ENCODE measurements at places on chromosomes 1 and 21.

GRCh38 chr1:93666613-93667384 lies 14.8 kb downstream of the BCAR3 start:
- H3K27me3 ChIP-seq = no peaks in the 10 kb centered on the region
- H3K4me3 ChIP-seq = no peak overlapping the region
- peaks cover 65% of the 10 kb centered on the region for H3K36me3 ChIP-seq
- H3K27ac ChIP-seq = peak overlapping the region; percentile 40

DNA sequence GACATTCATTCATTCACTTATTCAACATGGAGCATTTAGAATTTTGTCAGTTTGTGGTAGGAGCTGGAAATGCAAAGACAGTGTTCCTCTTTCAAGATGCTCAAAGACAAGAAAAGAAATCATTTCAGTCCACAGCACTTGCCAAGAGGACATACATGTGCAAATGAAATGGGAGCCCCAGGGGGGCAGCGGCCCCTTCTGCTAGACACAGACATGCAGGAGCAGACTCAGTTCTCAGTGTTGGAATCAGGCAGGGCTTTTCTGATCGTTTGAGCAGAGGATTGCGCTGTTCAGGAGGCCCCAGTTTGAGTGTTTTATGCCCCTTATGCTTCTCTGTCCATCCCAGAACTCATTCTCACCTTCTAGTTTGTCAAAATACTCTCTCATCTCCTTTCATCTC lies 35.6 kb upstream of the VASH2 start:
- H3K27me3 ChIP-seq = no peaks in the 10 kb centered on the region
- no peak overlapping the region for H3K27ac ChIP-seq
- H3K4me3 ChIP-seq = no peak overlapping the region

DNA sequence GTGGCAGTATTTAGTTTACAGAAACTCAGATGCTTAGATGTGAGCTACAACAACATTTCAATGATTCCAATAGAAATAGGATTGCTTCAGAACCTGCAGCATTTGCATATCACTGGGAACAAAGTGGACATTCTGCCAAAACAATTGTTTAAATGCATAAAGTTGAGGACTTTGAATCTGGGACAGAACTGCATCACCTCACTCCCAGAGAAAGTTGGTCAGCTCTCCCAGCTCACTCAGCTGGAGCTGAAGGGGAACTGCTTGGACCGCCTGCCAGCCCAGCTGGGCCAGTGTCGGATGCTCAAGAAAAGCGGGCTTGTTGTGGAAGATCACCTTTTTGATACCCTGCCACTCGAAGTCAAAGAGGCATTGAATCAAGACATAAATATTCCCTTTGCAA lies 59.7 kb upstream of the ZNF326 start:
- H3K4me1 ChIP-seq = no peaks in the 10 kb centered on the region
- no peak overlapping the region for H3K27ac ChIP-seq
- H3K27me3 ChIP-seq = no peaks in the 10 kb centered on the region
- DNase-seq = no peak
- no peak overlapping the region for H3K4me3 ChIP-seq
- peaks cover 32% of the 10 kb centered on the region for H3K36me3 ChIP-seq

DNA sequence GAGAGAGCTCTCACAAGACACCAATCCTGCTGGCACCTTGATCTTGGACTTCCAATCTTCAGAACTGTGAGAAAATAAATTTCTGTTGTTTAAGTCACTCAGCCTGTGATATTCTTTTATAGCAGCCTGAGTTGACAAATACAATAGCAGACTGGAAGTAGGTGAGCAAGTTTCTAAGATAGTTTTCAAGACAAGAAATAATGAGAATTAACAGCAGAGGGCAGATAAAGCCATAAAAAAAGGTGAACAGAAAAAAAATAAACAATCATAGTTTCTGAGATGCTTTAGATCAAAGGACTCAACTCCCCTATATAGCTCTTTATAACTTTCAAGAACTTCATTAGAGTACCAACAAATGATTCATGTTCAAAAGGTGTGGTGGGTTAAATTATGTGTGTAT lies 119.8 kb downstream of the PLPPR5 start:
- H3K27ac ChIP-seq = no peak overlapping the region
- H3K36me3 ChIP-seq = no peaks in the 10 kb centered on the region
- DNase-seq = no peak
- no peaks in the 10 kb centered on the region for H3K27me3 ChIP-seq
- no peak overlapping the region for H3K4me3 ChIP-seq
- H3K4me1 ChIP-seq = no peaks in the 10 kb centered on the region

GRCh38 chr1:11790880-11791715 lies 14.7 kb downstream of the MTHFR start:
- peak overlapping the region; percentile 53 for H3K4me3 ChIP-seq
- H3K27ac ChIP-seq = peak overlapping the region; percentile 96
- H3K27me3 ChIP-seq = no peaks in the 10 kb centered on the region
- peak; percentile 97 for DNase-seq

DNA sequence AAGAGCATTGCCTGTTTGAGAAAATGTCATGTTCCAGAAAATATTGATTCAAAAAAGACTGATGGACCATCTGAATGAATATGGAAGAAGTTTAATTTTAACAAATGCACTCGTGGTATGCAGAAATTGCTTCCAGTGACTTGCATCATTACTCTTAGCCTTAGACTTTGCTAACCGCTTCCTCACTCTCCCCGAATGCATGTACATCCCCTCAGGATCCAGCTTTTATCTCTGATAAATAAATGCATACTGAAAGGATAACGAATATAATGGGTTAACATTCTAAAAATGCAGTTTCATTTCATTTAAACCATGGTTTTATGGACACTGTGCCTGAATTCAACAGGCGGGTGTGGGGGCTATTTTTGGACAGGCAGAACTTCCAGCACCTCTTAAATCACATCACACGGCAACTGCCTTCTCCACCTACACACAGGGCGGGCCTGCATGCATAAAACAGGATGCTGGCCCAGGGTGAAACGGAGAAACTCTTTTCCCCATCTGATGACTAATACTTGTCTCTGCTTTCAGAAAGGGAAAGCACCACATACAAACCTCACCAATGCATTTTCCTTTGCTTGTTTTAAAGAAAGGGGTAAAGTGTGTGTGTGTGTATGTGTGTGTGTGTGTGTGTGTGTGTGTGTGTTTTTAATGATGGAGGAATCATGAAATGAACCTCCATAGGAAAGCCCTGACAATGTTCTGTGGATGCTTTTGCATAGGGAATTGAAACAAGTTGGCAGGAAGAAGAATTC lies 48.7 kb downstream of the SPAG17 start:
- peaks cover 6% of the 10 kb centered on the region for H3K4me1 ChIP-seq
- H3K27me3 ChIP-seq = no peaks in the 10 kb centered on the region
- peaks cover 7% of the 10 kb centered on the region for H3K36me3 ChIP-seq
- peak overlapping the region; percentile 44 for H3K27ac ChIP-seq

GRCh38 chr1:25700144-25700523 lies 83.5 kb downstream of the MAN1C1 start:
- H3K27me3 ChIP-seq = peaks cover 17% of the 10 kb centered on the region
- H3K27ac ChIP-seq = no peak overlapping the region
- peaks cover 9% of the 10 kb centered on the region for H3K4me1 ChIP-seq
- no peak overlapping the region for H3K4me3 ChIP-seq
- no peaks in the 10 kb centered on the region for H3K36me3 ChIP-seq

DNA sequence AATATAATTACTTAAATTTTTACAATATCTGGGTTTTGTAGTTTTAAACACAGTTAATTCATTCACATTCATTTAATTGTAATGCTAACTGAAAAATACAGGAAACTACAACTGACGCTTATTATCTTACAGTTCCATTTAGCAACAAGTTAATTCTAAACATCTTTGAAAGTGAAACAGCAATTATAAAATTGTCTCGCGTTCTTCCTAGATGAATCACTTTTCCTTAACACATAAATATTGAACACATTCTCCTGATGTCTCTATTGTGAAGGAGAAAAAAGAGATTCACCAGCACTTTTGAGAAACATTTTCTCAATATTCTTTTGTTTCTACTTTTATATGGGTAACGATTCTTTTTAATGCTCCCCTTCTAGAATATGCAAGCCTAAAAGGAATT lies 6.4 kb downstream of the PTGFR start:
- H3K4me1 ChIP-seq = peaks cover 26% of the 10 kb centered on the region
- H3K27ac ChIP-seq = peak overlapping the region; percentile 51
- peak overlapping the region; percentile 7 for H3K4me3 ChIP-seq
- H3K27me3 ChIP-seq = no peaks in the 10 kb centered on the region

DNA sequence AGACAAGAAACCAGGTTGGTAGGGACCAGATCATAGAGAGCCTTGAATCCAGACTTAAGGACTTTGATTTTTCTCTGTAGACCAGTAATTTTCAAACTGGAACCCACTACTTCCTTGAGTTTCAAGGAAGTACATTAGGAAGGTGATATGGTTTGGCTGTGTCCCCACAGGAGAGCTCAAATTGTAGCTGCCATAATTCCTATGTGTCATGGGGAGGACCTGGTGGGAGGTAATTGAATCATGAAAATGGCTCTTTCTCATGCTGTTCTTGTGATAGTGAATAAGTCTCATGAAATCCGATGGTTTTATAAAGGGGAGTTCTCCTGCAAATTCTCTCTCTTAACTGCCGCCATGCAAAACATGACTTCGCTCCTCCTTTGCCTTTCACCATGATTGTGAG lies 10.1 kb upstream of the PRKAA2 start:
- H3K27me3 ChIP-seq = no peaks in the 10 kb centered on the region
- no peaks in the 10 kb centered on the region for H3K36me3 ChIP-seq
- no peak overlapping the region for H3K4me3 ChIP-seq
- DNase-seq = no peak
